Hepatic stellate cell (primary cell): ENCODE measurements at places on chromosomes 13 and 19.

- no peak for DNase-seq
These were observed 27.7 kb downstream of the ZNF101 start for GRCh38 chr19:19696386-19696785.

DNA sequence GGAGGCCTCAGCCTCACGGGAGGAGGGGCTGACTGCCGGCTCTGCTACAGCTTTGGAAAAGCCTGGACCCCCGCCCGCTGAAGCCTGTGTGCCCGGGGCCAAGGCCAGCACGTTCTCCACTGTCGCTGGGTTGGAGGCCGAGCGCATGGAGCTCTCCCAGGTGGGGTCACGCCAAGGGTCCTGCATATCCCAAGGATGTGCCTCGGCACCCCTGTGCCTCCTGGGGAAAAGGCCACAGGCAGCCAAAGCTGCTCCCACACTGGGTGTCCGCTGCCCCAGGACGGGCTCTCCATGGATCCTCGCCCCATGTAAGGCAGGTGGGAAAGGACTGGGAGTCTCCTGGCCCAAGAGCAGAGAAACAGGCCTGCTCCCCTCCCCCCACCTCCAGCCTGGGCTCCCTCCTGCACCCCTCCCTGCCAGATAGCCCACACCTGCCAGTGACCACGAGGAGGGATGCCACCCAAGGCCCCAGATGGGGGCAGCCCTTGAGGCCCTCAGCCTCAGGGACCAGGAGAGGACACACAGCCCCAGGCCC lies 64.0 kb downstream of the MLLT1 start:
- DNase-seq = no peak

GRCh38 chr19:9940778-9941177 lies 4.5 kb upstream of the OLFM2 start:
- no peak for DNase-seq

- no peak for DNase-seq
These were observed 108.4 kb upstream of the CLDN10 start for GRCh38 chr13:95444006-95444730.

DNA sequence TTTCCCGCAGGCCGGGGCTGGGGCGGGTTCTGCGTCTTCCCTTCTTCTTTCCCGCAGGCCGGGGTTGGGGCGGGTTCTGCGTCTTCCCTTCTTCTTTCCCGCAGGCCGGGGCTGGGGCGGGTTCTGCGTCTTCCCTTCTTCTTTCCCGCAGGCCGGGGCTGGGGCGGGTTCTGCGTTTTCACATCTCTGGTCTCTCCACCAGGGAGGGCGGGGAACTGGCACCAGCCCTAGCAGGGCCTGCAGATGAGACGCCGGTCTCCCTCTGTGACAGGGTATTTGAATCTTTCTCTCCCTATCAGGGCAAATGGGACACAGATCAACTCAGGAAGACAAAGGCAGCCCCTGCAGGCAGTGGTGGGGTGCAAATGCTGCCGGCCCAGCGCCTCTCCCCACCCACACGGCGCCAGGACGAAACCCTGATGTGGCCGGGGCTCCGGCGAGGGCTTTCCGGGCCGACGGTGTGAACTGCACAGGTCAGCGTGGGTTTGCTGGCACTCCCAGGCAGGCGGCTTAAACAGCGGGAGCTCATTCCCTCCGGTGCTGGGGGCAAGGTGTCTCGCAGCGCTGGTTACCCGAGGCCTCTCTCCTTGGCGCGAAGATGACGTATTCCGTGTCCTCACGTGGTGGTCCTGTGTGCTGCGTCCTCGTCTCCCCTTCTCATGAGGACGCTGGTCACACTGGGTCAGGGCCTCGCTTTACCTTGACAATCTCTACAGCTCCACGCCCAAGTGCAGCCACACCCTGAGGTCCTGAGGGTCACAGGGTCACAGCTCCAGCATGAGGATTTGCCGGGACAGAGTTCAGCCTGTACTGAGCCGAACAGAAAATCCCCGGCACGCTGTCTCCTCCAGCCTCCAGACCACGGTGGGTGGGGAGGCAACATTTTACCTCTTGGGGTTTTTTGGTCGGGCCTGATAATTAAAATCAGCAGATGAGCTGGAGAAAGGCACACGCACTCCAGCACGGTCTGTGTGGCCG lies 717 bp upstream of the C13orf46 start:
- DNase-seq = no peak

GRCh38 chr13:49586717-49587116 lies 1.4 kb upstream of the RCBTB1 start:
- no peak for DNase-seq

DNA sequence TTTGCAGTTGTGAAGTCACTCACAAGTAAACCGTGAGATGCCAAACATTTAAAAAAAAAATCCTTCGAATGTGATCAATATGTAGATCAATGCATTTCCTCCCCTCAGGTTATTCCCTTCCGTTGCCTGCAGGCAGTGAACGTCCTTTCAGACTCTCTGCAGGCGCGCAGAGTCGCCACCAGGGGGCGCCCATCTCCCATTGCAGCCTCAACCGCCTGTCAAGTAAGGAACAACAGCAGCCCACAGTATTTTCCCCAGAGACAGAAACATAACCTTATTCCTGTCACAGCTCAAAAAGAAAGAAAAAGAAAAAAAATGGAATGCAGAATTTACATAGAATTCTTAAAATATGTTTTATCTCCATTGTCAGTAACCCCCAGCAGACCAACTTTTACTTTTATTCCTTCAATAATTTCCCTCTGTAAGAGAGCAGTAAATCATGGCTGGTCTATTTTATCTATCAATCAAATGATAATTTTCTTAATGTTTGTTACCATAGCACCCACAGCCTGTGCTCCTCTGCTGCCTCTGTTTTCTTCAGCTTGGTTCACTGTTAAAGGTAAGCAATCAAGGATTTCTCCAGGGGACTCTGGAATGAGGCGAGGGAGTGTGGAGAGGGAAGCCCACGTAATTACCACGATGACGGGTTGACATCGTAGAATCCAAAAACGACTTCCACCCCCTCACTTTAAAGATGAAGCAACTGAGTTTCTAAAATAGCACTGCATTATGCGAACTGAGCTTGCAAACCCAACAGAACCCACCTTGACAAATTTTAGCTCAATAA lies 637.6 kb upstream of the ARGLU1 start:
- peak; percentile 67 for DNase-seq

DNA sequence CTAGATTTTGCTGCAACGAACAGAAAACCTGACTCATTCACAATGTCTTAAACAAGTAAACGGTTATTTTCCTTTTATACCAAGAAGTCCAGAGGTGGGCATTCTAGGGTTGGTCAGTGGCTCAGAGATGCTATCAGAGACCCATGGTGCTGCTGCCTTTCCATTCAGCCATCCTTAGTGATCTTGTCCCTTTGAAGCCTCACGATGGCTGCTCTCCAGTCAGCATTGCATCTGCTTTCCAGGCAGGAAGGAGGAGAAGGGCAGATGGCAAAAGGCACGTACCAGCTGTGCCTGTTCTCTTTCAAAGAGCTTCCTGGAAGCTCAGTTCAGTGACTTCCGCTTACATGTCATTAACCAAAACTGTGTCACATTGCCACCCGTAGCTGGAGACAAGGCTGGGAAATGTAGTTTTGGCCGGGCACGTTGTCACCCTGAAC lies 30.1 kb downstream of the WDFY2 start:
- DNase-seq = no peak

DNA sequence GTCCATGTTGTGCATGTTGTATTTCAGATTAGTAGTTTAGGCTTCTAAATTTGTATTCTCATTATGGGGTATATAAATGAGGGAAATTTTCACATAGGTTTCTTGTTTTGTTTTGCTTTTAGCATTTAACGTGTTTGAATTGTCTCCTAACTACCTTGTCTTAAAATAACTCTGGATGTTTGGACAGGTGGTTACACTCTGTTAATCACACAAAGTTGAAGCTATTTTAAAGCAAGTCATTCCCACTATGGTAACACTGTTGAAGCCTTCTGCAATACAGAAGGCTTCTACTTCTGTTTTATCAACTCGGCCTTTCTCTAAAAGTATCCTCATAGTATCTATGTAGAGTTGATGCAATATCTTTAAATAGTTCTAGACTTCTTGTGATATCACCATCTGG lies 245.3 kb upstream of the HTR2A start:
- no peak for DNase-seq

DNA sequence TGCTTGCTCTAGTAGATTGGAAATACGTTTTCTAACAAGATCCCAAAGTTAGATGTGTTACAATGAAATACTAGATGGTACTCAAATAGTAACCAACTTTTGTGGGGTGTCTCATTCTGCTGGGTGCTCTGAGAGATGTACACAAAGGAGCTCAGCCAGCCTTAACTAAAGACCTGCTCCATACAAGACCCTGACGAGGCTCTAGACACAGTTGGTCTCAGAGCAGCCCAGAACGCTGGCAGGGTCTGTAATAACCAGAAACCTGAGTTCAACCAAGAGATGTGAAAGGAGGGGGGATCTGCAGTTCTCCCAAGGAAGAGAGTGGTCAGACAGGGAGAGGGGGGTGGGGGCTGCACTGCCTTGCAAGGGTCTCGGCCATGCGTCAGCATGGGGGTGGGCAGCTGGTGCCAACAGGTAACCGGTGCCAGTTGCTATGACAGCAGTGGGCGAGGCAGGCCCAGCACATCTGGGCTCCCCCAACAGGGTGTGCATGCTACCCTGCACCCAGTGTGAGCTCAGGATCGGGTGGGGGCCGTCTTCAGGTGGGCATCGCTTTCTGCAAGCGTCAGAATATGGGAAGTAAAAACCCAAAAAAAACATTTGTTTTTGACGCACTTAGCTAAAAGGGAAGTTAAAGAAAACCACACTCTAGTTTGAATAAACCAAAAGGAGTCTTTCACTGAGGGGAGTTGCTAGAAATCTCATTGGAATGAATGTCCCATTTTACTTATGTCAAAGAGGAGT lies 68.0 kb upstream of the GPR183 start:
- no peak for DNase-seq

DNA sequence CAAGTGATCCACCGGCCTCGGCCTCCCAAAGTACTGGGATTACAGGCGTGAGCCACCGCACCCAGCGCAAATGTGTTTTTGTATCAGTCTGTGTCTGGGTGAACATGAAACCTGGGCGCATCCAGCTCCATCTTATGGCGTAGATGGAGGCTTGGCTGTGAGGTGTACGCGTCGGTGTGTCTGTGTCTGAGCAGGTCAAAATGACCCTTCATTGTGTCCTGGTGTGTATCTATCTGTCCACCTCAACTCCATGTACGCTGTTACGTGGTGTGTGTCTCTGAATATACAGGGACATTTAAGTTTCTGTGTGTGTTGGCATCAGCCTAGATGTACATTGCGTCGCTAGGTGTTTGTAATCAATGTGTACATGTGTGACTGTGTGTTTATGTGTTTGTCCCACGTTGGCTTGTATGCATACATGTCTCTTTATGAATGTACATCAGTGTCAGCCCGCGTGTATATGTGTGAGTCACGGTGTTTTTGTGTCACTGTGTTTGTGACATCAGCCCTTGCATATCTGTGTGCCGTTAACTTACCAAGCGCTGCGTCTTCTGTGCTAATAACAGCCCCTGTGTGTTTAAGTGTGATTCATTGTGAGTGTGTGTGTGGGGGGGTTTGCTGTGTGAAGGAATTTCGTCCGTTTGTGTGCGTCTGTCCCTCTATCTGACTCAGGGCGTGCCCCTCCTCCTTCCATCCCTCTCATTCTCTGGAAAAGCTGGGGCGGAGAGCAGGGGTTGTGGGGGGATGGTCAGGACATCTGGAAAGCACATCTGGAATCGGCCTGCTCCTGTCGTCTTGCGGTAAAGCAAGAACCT lies 6.4 kb downstream of the AXL start:
- DNase-seq = peak; percentile 96

GRCh38 chr13:62038214-62038613 lies 622.6 kb upstream of the PCDH20 start:
- no peak for DNase-seq

DNA sequence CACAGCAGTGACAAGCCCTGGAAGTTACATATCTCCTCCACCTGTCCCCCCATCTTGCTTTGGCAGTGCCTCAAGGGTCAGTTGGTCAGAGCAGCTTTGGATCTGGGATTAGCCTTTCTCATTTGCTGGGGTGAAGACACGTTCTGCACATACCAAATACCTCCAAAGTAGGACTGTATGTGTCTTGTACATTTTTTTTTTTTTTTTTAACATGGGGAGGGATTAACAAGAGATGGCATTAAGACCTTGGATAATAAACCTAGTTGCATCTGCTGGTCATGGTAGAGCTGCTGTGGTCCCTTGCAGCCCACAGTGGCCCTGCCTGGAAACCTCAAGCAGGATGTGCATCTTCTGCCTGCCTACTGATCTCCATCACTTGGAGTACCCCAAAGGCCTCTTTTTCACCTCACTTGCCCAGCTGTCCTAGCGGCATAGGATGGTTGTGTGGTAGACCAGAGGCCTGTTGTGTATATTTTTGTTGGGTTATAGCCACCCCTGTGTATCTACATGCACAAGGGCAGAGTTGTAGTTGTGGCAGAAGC lies 2.5 kb downstream of the RPS19 start:
- DNase-seq = no peak

GRCh38 chr19:38877781-38878574 lies at the start of gene RINL:
TSS of gene RINL (minus strand) at chr19:38878275. CDS start at chr19:38876742, 1,533 bp downstream.
- DNase-seq = no peak

- DNase-seq = no peak
These were observed 21.1 kb upstream of the POMP start for GRCh38 chr13:28637714-28638355.

- no peak for DNase-seq
These were observed 84.2 kb downstream of the COL4A2 start for GRCh38 chr13:110391273-110391672.

GRCh38 chr13:47455626-47456025 lies 545.4 kb downstream of the SUCLA2 start:
- no peak for DNase-seq

DNA sequence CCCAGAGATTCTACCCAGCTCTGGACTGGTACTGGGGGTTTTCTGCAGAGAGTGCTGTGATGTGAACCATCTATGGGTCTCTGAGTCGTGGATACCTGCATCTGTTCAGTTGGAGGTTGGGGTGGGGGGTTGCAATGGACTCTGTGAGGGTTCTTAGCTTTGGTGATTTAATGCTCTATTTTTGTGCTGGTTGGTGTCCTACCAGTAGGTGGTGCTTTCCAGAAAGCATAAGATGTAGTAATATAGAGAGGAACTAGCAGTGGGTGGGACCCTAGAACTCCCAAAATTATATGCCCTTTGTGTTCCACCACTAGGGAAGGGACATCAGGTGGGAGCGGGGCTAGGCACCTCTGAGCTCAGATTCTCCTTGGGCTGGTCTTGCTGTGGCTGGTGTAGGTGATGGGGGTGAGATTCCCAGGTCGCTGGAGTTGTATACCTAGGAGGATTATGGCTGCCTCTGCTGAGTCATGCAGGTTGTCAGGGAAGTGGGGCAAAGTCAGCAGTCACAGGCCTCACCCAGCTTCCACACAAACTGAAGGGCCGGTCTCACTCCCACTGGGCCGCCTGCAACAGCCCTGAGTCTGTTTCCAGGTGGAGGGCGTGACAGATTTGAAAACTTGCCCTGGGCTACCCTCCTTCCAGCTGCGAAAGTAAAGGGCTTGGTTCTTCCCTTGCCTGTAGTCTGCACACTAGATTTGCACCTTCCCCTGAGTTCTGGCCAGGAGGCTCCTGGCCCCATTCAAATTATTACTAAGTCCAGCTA lies 573.0 kb upstream of the SLITRK1 start:
- no peak for DNase-seq

- DNase-seq = no peak
These were observed 104.0 kb downstream of the DGKH start for GRCh38 chr13:42152495-42152894.
